ENCODE measurements at places on chromosomes 12 and 14. TPM values are rescaled to one million over a fixed set of nuclear protein-coding genes. Genes with fewer than 3 reads are reported as not detected.

DNA sequence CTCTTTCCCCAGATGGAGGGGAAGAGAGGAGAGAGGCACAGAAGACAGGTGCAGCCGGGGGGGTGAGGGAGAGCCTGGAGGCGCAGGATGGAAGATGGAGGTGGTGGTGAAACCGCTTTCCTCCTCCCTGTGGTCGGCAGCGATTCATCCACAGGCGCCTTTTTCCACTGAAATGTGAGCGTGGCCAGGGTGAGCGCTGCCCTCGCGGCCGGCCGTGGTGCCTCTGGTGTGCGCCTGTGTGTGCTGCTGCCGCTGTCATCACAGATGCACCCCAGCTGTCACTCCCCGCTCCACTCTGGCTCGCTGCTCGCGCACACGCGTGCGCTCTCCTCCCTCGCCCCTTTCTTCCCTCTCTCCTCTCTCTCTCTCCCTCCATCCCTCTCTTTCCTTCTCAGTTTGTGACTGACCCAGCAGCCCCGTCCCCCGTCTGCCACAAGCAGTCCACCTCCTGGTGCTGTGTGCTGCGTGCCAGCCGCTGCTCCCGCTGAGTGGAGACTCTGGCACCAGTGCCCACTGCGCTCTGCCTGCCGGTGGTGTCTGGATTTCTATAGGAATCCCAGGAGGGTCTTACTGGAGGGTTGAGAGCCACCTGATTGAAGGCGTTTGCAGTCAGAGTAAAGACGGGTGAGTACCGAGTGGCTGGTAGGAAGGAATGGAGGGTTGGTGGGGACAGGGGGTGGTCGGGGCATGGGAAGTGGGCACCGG lies at the start of gene LRTM2:
Gene LRTM2, plus strand, starts transcription at position 375 of the 705 bp plus-strand sequence. CDS start 7,584 bp downstream, outside the sequence.
- DNase-seq = no peak

DNA sequence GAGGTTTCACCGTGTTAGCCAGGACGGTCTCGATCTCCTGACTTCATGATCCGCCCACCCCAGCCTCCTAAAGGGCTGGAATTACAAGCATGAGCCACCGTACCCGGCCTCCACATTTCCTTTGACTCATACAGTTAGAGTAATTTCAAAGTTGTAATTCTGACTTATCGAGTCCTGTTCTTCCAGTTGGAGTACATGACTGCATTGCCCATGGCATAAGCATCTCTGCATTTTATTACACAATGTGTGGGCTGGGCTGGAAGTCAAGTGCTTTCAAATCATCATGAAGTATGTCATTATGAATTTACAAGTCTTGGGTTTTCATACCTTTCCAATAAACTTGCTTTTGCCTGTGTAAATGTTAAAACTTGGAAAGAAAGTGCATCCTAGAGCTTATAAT lies 1295.7 kb upstream of the FLRT2 start:
- no peak for DNase-seq

- no peak for DNase-seq
Measured at GRCh38 chr14:99257673-99258221, 14.2 kb downstream of the BCL11B start.

SERPINA12 gene
- total RNA-seq = not detected

USP44 gene
- 1.0 TPM for total RNA-seq

CEP170B gene
- total RNA-seq = 10.7 TPM
